Kidney glomerular epithelial cell (primary cell): ENCODE measurements at places on chromosomes 16 and 17.

GRCh38 chr17:16398270-16399267, 16.8 kb upstream of the TRPV2 start:
- DNase-seq = peak; percentile 44

- peak; percentile 20 for DNase-seq
Observed at GRCh38 chr17:2232244-2232638, 71.3 kb downstream of the SMG6 start.

GRCh38 chr17:82299452-82299851, 18.0 kb downstream of the CD7 start:
- no peak for DNase-seq

DNA sequence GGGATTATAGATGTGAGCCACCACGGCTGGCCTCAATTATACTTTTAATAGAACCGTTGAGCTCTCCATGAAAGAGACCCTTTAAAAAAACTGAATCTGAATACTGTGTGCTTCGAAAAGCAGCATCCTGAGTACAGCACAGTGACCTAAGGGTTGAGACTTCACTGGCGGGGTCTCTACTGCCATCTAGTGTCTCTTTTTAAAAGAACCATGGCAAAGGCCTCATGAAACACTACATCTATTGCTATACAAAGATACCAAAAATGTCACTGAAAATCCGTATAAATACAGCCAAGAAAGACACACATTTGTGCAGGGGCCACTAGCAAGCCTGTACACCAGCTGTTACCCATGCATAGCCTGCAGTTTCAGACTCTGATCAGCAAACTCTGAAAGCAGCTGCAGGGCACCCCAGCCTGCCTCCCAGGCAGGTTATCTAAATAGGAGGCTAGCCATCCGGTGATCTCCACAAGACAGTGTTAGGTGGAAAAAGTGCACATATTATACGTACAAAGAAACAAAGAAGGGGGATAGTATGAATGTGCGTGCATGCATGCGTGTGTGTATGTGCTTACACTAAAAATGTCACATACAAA, 35.3 kb downstream of the NPLOC4 start:
- DNase-seq = peak; percentile 56

- DNase-seq = no peak
Observed at GRCh38 chr17:13413001-13413400, 188.7 kb downstream of the HS3ST3A1 start.

GRCh38 chr17:2700030-2700490, 11.5 kb downstream of the CLUH start:
- no peak for DNase-seq

GRCh38 chr16:87757841-87758426, 7.9 kb downstream of the KLHDC4 start:
- DNase-seq = peak; percentile 18

GRCh38 chr17:21592774-21593173, 99.5 kb upstream of the KCNJ18 start:
- DNase-seq = no peak

DNA sequence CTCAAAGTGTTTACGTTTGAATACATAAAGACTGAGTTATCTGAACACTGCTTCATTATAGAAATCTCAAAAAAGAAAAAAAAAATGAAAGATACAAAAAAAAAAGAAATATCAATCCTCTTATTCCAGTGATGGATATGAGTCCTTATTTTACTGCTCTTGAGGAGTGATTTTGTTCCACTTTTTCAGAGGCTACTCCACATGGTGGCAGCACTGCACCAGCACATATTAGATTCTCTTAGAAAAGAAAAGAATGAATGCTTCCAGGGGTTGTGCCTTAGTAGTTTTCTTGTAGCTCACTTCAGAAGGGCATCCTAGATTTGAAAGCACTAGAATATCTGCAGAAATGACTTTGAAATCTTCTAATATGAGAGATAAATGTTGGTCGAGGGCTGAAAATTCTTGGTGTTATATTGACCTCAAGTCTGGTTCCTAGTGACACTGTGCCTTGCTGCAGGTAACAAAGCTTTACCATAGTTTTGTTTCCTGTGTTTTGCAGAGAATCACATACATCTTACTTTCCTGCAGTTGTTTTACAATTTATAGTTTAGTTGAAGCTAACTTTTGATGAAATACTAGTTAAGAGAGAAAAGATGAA, 25.9 kb downstream of the AP2B1 start:
- peak; percentile 42 for DNase-seq

- DNase-seq = no peak
Observed at GRCh38 chr16:86470964-86471363, 39.4 kb upstream of the FOXF1 start.

- DNase-seq = no peak
Observed at GRCh38 chr16:80682421-80683070, 121.9 kb downstream of the CDYL2 start.

- DNase-seq = no peak
Observed at GRCh38 chr17:32689348-32689747, 187.6 kb downstream of the MYO1D start.

DNA sequence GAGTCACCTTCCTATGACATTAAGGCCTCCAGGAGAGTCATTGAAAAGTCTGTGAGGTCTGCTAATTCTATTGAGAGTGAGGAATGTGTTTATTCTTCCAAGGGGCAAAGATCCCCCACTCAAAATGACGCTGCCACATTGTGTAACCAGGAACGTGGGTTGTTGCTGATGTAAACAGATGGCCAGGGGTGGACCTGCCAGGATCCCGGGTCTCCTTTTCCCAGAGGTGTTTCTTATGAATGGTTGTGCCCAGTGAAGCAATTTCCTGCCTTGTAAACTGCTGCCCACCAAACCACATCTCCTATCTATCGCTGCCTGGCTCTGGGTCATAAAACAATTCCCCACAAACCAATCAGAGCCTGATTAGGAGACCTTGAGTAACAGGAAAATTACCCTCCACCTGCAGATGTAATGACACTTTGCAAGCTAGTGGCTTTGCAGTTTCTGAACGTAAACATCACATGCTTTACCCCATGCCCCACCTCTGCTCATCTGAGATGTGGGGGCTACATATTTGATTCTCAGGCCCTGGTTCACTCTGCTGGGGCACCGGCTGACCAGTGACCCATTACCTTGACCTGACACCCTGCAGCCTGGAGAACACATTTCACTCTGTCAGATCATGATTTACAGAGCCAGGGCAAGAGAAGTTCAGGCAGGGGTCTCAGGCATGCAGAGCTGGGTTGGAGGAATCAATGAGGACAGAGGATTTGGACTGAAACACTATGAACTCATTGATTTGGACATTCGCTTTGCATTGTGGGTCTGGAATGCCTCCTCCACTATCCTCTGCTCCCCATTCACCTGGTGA, 33.1 kb upstream of the DDX52 start:
- peak; percentile 87 for DNase-seq

DNA sequence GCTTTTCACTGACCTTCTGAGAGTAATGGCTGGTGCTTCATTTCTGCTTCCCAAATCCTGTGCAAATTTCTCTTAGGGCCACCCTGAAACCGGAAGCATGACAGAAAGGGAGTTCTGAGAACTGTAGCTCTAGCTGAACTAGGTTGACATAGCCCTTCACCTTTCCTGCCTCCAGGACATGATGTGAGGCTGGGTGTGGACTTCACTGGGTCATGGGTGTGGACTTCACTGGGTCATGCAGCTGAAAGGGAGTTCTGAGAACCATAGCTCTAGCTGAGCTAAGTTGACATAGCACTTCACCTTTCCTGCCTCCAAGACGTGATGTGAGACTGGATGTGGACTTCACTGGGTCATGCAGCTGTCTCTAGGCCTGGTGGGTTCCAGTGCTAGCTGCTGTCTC, 54.3 kb upstream of the NLRP1 start:
- no peak for DNase-seq

DNA sequence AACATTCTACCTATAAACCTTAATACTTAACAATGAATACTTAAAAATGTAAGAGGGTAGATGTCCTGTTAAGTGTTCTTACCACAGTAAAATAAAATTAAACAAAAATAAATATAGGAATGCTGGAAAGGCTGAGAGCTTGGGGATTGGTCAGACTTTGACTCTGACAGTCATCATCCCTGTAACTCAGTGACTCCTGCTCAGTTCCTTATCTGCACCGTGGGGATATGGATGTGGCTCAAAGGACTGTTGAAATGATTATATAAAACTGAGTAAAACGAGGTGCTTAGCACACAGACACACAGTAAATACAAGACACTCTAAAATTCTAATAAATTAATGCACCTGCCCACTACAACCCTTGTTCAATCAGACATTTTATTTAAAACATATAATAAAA, 338.6 kb downstream of the TMEM114 start:
- DNase-seq = no peak

- no peak for DNase-seq
Observed at GRCh38 chr16:4264546-4264945, 8.3 kb downstream of the TFAP4 start.

GRCh38 chr17:36602924-36603384, 1.6 kb downstream of the MRM1 start:
- DNase-seq = peak; percentile 50

GRCh38 chr16:81478876-81479511, 34.4 kb downstream of the CMIP start:
- no peak for DNase-seq

DNA sequence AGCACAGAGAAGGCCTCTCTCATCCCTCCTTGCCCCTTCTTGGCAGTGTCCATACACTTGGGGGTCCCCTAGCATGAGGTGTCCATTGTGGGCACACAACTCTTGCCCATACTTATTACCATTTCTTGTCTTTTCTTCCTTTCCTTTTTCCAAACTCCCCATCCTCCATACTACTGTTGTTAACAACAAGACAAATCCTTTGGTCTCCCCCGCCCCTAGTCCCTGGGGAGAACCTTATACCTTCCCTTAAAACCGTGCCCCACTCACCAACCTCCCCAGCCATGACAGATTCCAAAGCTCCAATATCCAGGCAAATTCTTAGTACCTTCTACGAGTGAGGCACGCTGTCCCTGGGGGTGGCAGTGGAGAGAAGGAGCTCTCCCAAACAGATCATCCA, 82.9 kb downstream of the GAS7 start:
- no peak for DNase-seq

GRCh38 chr16:8928467-8928957, 35.2 kb downstream of the USP7 start:
- no peak for DNase-seq

- no peak for DNase-seq
Observed at GRCh38 chr16:30527635-30528178, 1.3 kb upstream of the ZNF768 start.

- DNase-seq = no peak
Observed at GRCh38 chr16:58862334-58863021, 128.4 kb upstream of the GOT2 start.

DNA sequence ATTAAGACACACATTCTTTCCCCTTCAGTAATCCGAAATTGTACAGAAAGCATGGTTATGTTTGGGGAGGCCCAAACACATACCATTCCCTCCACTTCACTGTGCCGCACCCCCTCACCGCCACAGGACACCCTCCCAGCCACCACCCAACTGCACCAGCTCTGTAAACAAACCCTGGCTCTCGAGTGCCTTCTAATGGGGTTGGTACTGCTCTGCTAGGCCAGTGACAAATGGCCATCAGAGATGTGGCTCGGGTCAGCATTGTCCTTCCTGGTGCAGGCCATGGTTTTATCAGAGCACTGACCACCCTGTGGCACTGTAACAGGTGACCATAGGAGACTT, 24.0 kb upstream of the SREBF1 start:
- DNase-seq = no peak

DNA sequence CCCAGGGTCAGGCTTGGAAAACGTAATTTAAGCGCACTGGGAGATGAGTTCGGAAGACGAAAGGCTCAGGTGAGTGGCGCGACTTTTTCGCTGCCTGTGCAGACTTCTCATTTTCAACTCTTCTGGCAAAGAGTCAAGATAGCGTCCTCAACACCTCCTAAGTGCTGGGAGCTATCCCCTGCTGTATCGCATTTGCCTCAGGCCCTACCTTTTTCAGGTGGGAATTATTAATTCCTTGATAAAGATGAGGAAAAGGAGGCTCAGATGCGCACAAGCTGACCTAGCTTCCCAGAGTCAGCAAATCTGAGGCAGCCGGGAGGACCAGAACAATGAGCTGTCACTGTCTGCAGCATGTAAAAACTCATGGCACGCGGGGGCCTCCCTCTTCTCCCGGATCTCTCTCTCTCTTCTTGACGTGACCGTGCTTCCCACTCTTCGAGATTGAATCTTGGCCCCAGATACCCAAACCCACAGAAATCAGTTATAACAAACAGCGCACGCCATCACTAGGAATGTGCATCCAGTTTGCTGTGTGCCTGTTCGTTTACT, 512 bp upstream of the ADAMTS18 start:
- DNase-seq = no peak

GRCh38 chr17:55540414-55541091, 29.3 kb upstream of the SMIM36 start:
- peak; percentile 91 for DNase-seq

GRCh38 chr17:48194097-48194550, 86.6 kb downstream of the SNX11 start:
- peak; percentile 49 for DNase-seq

- DNase-seq = no peak
Observed at GRCh38 chr17:73625006-73625405, 19.2 kb downstream of the SDK2 start.

GRCh38 chr17:50594128-50594823, 33.8 kb downstream of the CACNA1G start:
- no peak for DNase-seq

DNA sequence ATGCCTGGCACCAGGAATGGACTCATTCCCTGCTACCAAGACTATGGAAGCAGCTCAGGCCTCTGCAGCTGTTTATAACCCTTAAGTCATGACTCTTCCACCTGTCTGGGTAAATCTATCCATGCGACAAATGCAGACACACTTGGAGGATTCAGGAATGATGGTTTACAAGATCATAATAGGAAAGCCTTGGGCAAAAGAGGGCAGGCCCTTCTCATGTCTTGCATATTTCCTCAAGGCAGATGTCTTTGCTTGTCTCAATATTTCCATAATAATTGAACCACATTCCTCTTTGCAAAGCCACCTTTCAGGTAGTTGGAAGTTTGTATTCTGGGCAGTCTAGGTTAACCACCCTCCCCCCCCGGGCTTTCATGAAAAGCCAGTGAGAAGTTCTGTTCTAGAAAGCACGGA, 884 bp upstream of the JPT1 start:
- peak; percentile 67 for DNase-seq

DNA sequence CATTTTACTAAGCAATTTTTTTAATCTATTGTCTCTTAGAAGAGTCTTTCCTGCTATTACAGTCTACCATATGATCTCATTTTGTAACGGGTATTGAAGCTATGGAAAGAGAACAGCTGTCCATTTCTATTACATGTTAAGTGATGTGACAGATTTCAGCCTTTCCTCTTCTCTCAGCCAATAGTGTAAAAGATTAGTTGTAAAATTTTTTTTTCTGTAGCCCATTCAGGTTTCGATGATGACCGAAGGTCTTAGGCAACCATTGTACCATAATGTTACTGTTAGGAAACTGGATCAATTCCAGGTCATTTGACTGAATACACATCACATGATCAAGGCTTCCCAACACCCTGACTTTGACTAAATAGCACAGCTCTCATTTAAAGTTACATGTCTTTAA, 147.6 kb upstream of the HLF start:
- DNase-seq = no peak

GRCh38 chr16:84656649-84657048, 8.3 kb downstream of the KLHL36 start:
- DNase-seq = no peak

GRCh38 chr17:1495265-1495989, 2.9 kb upstream of the MYO1C start:
- DNase-seq = no peak
